CD4-positive, alpha-beta T cell treated with Interleukin-12 subunit alpha and Interleukin-12 subunit beta, for 1 hour (primary cell): ENCODE measurements at places on chromosomes 11 and 22.

DNA sequence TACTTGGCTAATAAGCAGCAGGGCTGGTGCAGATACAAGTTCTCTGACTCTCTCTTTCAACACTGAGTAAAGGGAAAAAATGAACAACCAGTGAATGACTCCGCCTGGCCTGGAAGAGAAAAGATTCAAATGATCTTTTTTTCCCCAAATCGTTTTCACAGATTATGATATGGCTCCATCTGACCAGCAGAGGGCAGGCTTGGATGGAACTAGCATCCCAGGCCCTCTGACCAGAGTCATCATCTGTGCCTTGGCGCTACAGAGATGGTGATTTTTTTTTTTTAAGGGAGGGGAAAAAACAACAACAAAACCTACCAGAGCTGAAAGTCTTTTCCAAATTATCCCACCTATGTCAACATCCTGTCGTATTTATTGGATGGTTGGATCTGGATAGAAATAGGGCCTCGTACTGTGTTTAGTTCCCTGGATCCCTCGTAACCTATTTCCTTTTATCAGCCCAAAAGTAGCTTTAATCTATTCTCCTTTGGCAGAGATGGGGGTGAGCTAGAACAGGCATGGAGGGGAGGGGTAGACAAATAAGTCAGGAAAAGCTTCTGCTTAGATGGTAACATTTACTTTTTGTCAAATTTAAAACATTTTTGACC, 69.7 kb downstream of the PRSS23 start:
- DNase-seq: peak; percentile 28

GRCh38 chr11:74877132-74877531, 71.8 kb downstream of the XRRA1 start:
- peak; percentile 5 for DNase-seq

- no peak for DNase-seq
Observed at GRCh38 chr22:44221710-44222475, 41.2 kb downstream of the PARVG start.

DNA sequence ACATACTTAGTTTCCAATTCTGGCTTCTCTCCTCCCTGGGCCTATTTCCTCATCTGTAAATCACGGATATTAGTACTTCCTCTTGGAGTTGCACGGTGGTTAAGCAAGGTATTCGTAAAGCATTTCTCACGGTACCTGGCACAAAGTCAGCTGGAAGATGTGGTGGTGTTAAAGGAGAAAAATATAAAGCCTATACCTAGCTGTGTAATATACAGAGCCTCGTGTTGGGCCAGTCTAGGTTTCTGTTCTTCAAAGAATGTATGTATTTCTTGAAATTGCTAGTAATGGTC, 47.2 kb downstream of the DBX1 start:
- no peak for DNase-seq

DNA sequence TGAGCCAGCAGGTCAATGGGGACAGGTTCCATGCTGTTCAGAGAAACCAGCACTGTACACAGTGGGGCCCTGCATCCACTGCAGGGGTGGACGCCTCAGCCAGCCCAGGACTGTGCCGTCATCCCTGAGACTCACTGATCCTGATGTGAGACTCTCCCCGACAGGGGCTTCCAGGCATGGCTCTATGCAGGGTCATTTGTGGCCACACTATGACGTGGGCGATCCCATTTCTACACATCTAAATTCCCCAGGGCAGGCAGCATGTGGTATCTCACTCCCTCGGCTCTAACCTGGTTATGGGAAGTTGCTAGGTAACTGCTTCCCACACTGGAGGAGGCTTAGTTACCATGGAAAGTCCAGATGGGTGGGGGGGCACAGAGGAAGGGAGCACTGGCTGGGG, 14.2 kb upstream of the FAM83F start:
- no peak for DNase-seq
